ENCODE measurements at places on chromosomes 3 and 15. TPM values are rescaled to one million over a fixed set of nuclear protein-coding genes. Genes with fewer than 3 reads are reported as not detected.

Gene DNAH12
- total RNA-seq = 0.14 TPM

Gene LRRC3B
- total RNA-seq = not detected

Gene GPR62
- not detected for total RNA-seq

Gene GPR149
- not detected for total RNA-seq

Gene ZNF385D
- total RNA-seq = 15.8 TPM

Gene EOMES
- total RNA-seq = 4.6 TPM

Gene MESP2
- not detected for total RNA-seq

Gene GOLGA6A
- 0.14 TPM for total RNA-seq

Gene SNX22
- 0.28 TPM for total RNA-seq

Gene VIPR1
- total RNA-seq = 31.0 TPM

Gene IL12A
- total RNA-seq = not detected

Gene PP2D1
- not detected for total RNA-seq

Gene PRR20G
- total RNA-seq = not detected

Gene VPS8
- total RNA-seq = 40.1 TPM

Gene EPM2AIP1
- 32.6 TPM for total RNA-seq

Gene HACD2
- 22.6 TPM for total RNA-seq

Gene ATOSA
- 59.4 TPM for total RNA-seq

Gene CCR8
- total RNA-seq = not detected

Gene ANKUB1
- total RNA-seq = 0.81 TPM

Gene KCNH8
- total RNA-seq = not detected

Gene IQCF2
- not detected for total RNA-seq

Gene IQCF5
- not detected for total RNA-seq

Gene ALCAM
- total RNA-seq = 109 TPM

Gene RTF1
- total RNA-seq = 49.5 TPM

Gene GOLGA8G
- not detected for total RNA-seq

Gene RAB27A
- 40.7 TPM for total RNA-seq

Gene OR5K3
- total RNA-seq = not detected

Gene NR2E3
- 0.92 TPM for total RNA-seq

Gene CDCP1
- 7.3 TPM for total RNA-seq

Gene PEAK1
- total RNA-seq = 95.9 TPM

Gene ATP10A
- total RNA-seq = 89.8 TPM

Gene COL6A5
- total RNA-seq = not detected

Gene CYP1A2
- not detected for total RNA-seq

Gene MAGEL2
- 0.56 TPM for total RNA-seq

Gene CASR
- not detected for total RNA-seq

Gene CCR9
- total RNA-seq = not detected

Gene ITIH4
- 51.4 TPM for total RNA-seq

Gene TGFBR2
- total RNA-seq = 355 TPM

Gene CHRM5
- not detected for total RNA-seq

Gene SERPINI2
- total RNA-seq = not detected

Gene PLA1A
- 20.8 TPM for total RNA-seq

Gene ERC2
- not detected for total RNA-seq

Gene GAP43
- 2.8 TPM for total RNA-seq

Gene ALAS1
- 28.4 TPM for total RNA-seq

Measured in thoracic aorta (tissue), 2 donors.